ENCODE measurements at places on chromosomes 11 and 22. TPM values are rescaled to one million over a fixed set of nuclear protein-coding genes. Genes with fewer than 3 reads are reported as not detected.

Gene RAPSN
- 4.9 TPM for total RNA-seq

Gene GP1BB
- 4.1 TPM for total RNA-seq

Gene SLC35F2
- 4.2 TPM for total RNA-seq

Gene NXPE1
- not detected for total RNA-seq

Gene TMPRSS5
- 35.0 TPM for total RNA-seq

Gene PNPLA3
- 7.8 TPM for total RNA-seq

Gene FGF3
- total RNA-seq = not detected

Gene OR2D2
- not detected for total RNA-seq
